ENCODE measurements at places on chromosomes 6 and 20.

- no peak for DNase-seq
Observed at GRCh38 chr6:49462599-49462926, 490 bp downstream of the MMUT start.

GRCh38 chr6:139355172-139355571 lies 19.3 kb downstream of the CITED2 start:
- no peak for DNase-seq

GRCh38 chr6:75272145-75272840 lies 12.3 kb downstream of the TMEM30A start:
- DNase-seq = no peak

DNA sequence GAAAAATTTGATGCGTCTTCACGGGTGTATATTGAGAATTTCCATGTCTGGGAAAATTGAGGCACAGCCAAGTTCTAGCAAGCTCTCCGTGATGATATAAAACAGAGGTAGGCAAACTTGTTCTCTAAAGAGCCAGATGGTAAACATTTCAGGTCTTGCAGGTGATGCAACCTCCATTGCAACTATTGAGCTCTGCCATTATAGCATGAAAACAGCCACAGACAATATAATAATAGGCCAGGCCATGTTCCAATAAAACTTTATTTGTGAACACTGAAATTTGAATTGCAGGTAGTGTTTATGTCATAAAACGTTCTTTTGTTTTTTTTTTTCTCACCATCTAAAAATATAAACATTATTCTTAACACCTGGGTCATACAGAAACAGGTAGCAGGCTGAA lies 168.2 kb downstream of the ZNF217 start:
- DNase-seq = no peak

GRCh38 chr6:139007428-139007827 lies 19.4 kb upstream of the REPS1 start:
- no peak for DNase-seq

- DNase-seq = no peak
Observed at GRCh38 chr20:52783769-52784168, 188.4 kb upstream of the TSHZ2 start.

- no peak for DNase-seq
Observed at GRCh38 chr6:166360243-166361076, 18.1 kb upstream of the SFT2D1 start.
